ENCODE measurements at places on chromosomes 12 and 14.
A peak's percentile ranks its signal among the peaks of the same experiment; 100 is the strongest.

DNA sequence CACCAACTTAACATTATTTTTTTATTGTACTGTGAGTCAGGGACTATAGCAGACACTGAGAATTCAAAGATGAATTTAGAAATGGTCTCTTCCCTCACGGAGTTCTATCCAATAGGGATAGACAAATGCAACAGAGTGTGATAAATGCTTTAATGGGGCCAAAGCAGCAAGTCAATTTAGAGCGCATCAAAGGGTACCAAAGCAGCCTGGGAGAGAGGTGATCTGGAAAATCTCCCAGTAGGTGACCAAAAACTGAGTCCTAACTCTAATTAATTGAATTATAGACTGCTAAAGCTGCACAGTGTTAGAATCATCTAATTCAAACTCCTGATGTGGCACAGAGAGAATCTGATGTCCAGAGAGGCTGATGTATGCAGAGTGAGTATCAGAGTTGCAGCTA lies 2.6 kb downstream of the LIN7A start:
- no peak for DNase-seq

GRCh38 chr14:89746654-89747053 lies 207.9 kb downstream of the EFCAB11 start:
- DNase-seq: no peak

DNA sequence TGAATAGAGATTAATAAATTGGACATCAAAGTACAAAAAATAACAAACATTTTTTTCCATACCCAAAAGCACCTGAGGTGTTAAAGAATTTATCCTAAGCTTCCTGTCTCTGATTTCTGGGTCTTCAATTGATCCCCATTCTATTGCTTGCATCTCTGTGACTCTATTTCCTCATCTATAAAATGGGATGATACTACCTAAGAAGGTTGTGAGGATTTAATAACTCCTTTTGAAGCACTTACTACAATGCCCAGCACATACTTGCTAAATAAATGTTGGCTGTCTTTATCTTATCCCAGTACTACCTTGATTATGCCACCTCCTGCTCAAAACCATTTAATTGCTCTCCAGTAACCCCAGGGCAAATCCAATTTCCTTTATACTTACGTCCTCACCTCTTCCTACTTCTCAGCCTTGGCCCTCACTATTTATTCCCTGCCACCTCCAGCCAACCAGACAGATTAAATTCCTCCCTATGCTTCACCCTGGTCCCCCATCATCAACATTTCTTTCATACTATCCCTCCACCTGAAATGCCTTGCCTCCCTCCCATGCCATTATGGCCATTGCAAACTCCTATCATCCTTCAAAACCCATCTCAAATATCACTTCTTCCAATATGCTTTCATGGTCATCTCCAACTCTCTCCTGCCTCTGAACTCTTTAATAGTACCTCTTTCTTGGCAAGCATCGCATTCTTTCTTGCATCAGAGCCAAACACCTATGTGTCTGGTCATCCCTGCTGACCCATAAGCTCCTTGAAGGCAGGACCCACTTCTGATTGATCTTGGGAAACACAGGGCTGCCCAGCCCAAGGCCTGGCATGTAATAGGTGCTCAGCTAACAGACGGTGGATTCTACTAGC lies 7.9 kb upstream of the ASIC1 start:
- no peak for DNase-seq

GRCh38 chr12:58654021-58654420 lies 266.3 kb downstream of the LRIG3 start:
- DNase-seq: no peak

DNA sequence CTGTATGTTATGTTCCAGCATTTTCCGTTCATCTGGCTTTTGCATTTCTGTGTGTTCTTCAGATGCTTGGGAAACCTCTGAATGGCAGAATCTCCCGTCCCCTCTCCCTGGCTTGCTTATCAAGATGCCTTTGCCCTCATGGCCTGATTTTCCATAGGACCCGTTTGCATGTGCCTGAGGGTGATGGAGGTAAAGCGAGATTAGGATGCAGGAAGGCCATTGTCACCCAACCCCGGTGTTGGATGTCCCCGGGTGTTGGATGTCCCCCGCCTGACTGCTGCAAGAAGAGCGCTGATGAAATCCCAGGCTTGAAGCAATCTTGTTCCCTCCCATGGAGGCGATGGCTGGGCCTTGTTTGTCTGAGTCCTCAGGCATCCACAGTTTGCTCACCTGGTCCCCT lies 9.6 kb downstream of the BRI3BP start:
- no peak for DNase-seq

- DNase-seq: no peak
Observed at GRCh38 chr12:9740106-9740750, 7.3 kb upstream of the CLECL1 start.

DNA sequence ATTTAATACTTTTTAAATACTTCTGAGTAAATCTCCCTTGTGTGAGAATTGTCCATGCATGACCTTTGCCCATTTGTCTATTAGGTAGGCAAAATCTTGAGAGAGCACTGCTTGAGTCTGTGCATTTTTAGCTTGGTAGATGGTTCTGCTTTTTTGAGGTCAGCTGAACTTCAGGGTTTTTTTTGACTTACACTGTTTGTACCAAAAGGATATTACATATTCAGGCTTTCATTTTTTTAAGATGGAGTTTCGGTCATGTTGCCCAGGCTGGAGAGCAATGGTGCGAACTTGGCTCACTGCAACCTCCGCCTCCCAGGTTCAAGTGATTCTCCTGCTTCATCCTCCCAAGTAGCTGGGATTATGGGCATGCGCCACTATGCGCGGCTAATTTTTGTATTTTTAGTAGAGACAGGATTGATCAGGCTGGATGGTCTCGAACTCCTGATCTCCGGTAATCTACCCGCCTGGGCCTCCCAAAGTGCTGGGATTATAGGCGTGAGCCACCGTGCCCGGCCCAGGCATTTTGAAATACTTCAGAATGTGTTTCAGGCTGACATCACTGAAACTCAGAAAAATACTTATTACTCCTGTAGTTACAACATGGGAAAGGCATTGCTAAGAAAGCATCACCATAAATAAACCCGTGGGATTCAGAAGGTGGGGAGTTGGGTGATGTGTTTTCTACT lies 11.1 kb downstream of the RASSF3 start:
- no peak for DNase-seq

DNA sequence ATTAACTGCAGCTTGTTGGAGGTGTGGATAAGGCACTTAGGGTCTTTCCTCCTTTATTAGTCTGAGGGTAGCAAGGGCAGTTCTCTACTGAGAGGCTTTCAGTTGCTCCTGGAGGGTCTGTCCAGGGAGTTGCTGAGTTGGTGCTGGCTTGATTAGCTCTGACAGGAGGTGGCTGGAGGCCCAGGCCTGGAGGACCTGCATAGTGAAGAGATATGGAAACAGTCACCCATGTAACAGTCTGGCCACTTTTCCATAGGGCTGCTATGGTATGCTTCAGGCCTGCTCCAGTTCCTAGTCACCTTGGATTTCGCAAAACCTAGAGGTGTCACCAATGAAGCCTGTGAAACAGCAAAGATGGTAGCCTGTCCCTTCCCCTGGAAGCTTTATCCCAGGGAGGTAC lies 143.3 kb upstream of the SLC38A2 start:
- DNase-seq: no peak

GRCh38 chr14:68143341-68143841 lies 323.8 kb downstream of the RAD51B start:
- DNase-seq: peak; percentile 86

GRCh38 chr14:102194856-102195255 lies 55.2 kb downstream of the WDR20 start:
- no peak for DNase-seq

GRCh38 chr14:74941676-74942097 lies 13.7 kb downstream of the PGF start:
- peak; percentile 60 for DNase-seq

- no peak for DNase-seq
Observed at GRCh38 chr14:56331592-56332216, 213.5 kb downstream of the PELI2 start.

- DNase-seq: no peak
Observed at GRCh38 chr12:41286426-41286825, 98.3 kb downstream of the PDZRN4 start.

DNA sequence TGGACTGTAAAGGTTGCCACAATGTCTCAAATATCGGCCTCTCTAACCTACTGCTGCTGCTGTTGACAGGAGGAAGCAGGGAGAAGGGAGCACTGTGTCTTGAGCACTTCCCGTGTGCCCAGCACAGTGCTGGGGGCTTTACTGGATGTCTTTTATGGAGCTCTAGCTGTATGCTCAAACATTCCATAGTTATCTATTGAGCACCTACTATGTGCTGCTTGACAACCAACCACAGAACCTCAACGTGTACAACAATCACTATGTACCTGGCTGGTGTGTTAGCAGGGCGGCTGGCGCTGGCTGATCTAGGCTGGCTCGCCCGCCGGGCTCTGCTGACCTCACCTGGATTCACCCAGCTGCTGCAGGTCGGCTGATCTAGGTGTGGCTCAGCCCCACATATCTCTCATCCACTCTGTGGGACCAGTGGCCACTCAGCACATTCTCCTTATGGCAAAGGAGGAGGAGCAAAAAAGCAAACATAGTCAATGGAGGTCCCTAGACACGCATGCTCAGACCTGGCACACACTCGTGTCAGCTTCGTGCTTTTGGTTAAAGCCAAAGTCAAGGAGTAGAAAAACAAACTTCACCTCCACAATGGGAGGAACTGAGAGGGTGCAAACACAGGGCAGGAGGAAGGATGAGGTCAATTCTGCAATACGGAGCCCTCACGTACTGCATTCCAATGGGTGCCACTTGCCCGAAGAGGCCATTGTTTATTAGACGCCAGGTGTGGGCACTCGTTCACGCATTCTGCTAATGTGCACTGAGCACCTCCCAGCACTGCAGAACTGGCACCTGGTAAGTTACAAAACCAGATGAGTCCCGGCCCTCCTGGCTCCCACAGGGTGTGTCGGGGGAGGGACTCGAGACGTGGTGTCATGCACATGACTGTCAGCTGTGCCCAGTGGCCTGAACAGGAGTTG lies 147.2 kb downstream of the SCARB1 start:
- DNase-seq: no peak

- no peak for DNase-seq
Observed at GRCh38 chr14:103026988-103027387, 30.4 kb downstream of the CDC42BPB start.

DNA sequence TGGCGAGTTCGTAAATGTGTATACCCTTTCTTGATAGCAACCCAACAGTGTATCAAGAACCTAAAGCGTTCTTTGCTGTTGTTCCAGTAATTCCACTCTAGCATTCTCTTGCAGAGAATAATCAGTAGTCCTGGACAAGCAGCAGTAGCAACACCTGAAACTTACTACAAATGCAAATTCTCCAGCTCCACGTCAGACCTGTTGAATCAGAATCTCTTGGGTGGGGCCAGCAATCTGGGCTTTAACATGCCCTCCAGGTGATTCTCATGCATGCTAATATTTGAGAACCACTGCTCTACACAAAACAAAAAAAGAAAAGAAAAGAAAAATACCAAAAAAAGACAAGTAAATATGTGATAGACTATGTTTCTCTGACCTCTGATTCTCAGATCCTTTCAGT lies 10.1 kb downstream of the PTGDR start:
- no peak for DNase-seq

GRCh38 chr12:110421701-110422100 lies 18.2 kb upstream of the ANAPC7 start:
- no peak for DNase-seq

- no peak for DNase-seq
Observed at GRCh38 chr14:54529811-54530210, 20.1 kb downstream of the CGRRF1 start.

DNA sequence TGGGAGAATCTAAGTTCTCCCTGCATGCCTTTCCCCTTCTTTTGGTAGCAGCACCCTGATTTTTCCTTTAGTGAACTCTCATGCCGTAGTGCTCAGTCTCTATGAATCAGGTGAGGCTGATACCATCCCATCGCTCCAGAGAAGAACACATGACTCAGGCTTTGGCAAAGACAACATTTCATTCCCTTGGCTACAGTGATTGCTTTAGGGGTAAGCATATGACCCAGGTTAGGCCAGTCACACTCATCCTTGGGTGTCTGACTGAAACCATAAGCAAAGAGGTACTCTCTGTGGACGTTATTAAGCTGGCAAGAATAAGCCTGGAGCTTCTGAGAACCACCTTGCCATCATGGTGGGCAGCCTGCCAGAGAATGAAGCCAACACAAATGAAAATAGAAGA lies 141.8 kb downstream of the MYRFL start:
- no peak for DNase-seq

DNA sequence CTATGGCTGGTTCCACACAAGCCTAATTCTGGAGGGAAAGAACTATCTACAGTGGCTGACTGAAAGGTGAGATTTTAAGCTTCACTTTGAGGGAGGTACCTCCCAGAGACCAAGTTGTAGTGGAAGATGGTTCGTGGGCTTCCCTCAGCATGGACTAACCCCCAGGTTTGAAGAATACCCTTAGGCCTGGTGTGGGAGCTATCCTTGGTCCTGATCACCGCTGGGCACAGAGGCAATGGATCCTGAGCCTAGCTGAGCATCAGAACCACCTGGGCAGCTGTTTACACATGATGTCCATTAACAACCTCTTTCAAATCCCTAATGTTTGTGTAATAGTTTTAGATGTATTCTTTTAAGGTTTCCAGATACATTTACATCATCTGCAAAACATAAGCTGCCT lies 10.3 kb downstream of the DAO start:
- no peak for DNase-seq

DNA sequence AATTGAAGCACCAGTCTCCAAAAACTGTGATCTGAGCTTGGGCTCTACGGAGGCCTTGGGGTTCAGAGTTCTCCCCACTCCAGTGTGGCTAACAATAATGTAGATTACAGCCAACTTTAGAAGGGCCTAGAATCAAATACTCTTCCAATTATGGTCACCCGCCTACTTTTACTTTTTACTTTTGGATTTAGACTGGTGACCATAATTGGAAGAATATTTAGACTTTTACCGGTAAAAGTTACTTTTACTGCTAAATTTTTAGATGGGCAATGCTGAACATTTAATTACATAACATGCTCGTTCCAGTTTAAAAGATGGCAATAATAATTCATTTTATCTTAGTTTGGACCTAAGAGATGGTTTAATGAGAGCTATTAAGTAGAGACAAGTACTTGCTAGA lies 39.2 kb downstream of the PPTC7 start:
- DNase-seq: no peak

DNA sequence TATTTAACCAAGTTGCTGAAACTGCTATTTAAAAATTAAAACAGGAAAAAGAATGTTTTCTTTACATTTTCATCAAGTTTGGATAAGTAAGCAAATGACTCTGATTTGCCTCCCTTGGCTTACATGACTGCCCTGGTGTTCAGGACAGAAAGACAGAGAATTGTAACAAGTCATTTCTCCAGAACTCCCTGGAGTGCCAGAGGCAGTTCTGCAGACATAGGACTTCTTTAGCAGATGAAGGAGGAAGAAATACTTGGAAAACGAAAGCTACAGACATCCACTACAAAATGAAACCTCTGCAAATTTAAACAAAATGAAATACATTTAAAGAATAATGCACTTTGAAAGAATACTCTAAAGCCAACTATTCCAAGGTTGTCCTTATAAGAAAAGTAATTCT lies 253.9 kb downstream of the LRFN5 start:
- no peak for DNase-seq

- DNase-seq: no peak
Observed at GRCh38 chr12:130280742-130281141, 56.9 kb upstream of the PIWIL1 start.

GRCh38 chr14:75917322-75917945 lies 64.4 kb downstream of the TGFB3 start:
- DNase-seq: no peak
